ENCODE measurements at places on chromosomes 13 and 19.

DNA sequence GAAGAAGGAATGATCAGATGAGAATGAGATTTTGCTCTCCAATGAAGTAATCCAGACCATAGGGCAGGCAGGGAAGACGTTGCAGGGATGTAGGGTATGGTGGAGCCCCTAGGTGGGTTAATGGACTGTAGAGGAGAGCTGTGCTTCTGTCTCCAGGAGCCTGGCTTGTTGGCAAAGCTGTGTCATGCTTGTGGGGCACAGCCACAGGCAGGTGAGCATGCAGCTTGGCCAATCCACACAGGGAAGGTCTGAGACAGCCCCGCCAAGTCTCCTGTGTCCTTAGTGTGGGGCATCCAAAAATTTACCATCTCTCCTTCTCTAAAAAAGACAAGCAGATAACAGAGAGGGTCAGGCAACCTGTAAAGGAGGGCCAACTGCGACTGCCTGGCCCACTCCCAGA is 71.4 kb upstream of the FLT1 start:
- DNase-seq = no peak

DNA sequence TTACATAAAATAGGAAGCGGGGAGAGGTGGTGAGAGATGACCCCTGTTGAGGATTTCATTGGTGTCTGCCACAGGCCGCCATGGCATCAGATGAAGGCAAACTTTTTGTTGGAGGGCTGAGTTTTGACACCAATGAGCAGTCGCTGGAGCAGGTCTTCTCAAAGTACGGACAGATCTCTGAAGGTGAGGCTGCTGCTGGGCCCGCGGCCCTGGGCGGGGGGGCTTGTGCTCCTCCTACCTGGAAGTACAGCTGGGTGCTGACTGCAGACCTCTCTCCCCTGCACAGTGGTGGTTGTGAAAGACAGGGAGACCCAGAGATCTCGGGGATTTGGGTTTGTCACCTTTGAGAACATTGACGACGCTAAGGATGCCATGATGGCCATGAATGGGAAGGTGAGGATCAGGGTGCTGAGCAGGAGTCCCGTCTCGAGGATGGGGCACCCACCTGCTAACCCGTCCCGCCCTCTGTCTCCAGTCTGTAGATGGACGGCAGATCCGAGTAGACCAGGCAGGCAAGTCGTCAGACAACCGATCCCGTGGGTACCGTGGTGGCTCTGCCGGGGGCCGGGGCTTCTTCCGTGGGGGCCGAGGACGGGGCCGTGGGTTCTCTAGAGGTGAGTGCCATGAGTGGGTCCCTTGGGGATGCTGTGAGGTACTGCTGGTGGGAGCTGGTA is 1.9 kb downstream of the CIRBP start:
- DNase-seq = no peak

- no peak for DNase-seq
These were observed 7.0 kb upstream of the EPOR start for GRCh38 chr19:11390933-11391680.

DNA sequence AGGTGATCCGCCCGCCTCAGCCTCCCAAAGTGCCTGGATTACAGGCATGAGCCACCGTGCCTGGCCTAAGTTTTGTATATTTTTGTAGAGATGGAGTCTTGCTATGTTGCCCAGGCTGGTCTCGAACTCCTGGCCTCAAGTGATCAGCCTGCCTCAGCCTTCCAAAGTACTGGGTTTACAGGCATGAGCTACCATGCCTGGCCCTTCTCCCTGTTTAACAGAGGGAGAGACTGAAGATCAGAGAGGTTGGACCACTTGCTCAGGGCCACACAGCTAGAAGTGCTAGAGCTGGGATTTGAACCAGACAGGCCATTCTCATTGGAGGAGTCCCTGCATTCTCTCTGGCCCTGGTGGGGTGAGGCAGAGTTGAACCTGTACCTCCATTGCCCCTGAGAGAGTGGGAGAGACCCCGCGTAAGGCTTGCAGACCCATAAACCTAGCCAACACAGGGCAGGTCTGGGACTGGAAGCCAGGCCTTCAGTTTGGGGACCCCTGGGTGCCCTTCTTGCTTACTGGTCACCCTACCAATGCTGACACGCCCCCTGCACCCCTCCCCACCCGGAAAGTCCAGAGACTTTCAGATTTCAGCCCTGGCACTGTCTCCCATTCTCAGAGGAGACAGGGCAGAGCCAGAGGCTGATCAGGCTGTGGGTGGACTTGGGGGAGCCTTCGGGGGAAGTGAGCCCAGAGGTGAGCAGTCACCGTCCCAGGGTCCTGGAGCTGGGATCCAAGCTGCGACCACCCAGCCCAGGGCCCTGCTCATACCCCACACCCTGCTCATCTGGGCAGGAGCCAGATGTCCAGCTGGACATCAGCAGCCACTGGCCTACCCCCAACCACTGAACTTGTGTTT is 13.3 kb downstream of the TTYH1 start:
- no peak for DNase-seq

- no peak for DNase-seq
These were observed 944.8 kb upstream of the PCDH9 start for GRCh38 chr13:68174893-68175292.

- DNase-seq = no peak
These were observed 272.5 kb downstream of the LHFPL6 start for GRCh38 chr13:39330504-39330903.

DNA sequence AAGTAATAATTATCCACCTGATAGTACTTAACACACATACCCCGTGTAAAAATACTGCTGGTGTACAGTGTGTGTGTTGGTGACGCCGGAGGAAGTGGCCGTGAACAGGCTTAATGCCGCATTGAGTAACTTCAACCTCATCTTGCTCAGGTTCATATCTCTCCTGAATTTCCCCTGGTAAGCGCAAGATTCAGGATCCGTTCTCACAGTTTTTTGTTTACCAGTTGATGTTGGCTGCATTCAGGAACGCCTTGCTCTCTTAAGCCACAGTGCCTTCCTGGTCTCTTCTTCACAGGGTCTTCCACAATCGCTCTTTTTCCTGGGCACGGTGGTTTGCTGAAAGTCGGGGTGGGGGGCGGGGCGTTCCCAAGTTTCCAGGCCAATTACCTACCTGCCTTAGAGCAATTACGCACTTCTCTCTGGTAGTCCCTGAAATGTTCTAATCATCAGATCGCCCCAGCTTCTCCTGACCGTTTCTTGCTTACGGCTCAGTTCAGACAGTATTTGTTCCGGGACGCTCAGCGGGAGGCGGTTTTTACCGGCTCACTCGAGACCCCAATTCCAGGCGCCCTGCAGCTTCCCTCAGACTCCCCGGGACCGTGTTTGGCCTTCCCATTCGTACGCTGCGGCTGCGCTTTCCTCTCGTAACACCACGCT is 706 bp upstream of the DNAJC3 start:
- no peak for DNase-seq

- no peak for DNase-seq
These were observed 91.9 kb upstream of the MBNL2 start for GRCh38 chr13:97130190-97130589.

- DNase-seq = peak; percentile 59
These were observed 15.2 kb downstream of the UPF1 start for GRCh38 chr19:18846862-18847548.

DNA sequence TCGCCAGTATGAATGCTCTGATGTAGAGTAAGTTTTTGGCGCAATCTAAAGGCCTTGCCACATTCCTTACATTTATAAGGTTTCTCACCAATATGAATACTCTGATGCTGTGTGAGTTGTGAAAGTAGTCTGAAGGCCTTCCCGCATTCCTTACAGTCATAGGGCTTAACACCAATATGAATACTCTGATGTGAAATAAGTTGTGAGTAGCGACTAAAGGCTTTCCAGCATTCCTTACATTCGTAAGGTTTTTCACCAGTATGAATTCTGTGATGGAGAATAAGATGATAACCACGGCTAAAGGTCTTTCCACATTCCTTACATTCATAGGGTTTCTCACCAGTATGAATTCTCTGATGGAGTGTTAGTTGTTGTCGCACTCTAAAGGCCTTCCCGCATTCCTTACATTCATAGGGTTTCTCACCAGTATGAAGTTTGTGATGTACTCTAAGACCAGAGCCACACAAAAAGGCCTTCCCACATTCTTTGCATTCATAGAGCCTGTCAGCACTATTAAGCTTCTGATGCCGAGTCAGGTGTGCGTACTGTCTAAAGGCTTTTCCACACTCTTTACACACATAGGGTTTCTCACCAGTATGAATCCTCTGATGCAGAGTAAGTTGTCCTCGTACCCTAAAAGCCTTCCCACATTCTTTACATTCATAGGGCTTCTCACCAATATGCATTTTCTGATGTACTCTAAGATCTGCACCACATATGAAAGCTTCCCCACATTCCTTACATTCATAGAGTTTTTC is 14.1 kb upstream of the ZFP14 start:
- no peak for DNase-seq

GRCh38 chr19:3065675-3066357 is 3.5 kb upstream of the TLE5 start:
- no peak for DNase-seq

GRCh38 chr19:45153339-45154063 is 7.3 kb downstream of the NKPD1 start:
- no peak for DNase-seq

GRCh38 chr19:35846038-35846668 is 6.2 kb downstream of the NPHS1 start:
- no peak for DNase-seq

DNA sequence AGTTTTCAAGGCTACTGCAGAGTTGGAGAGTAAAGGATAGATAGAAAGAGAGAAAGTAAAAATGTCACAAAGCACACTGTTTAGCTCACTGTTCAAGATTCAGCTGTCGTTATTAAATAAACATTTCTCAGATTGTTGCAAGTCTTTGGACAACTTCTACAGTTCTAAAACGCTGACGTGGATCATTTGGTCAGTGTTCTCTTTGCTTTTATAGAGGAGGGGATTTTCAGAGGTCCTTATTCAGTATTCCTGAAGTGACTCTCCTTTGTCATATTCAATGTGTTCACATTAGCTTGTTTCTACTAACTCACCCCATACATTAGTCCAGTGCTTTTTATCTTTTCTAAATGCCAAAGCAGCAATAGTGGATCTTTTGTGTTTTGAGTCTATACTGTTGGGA is 154.7 kb upstream of the ARGLU1 start:
- DNase-seq = no peak

DNA sequence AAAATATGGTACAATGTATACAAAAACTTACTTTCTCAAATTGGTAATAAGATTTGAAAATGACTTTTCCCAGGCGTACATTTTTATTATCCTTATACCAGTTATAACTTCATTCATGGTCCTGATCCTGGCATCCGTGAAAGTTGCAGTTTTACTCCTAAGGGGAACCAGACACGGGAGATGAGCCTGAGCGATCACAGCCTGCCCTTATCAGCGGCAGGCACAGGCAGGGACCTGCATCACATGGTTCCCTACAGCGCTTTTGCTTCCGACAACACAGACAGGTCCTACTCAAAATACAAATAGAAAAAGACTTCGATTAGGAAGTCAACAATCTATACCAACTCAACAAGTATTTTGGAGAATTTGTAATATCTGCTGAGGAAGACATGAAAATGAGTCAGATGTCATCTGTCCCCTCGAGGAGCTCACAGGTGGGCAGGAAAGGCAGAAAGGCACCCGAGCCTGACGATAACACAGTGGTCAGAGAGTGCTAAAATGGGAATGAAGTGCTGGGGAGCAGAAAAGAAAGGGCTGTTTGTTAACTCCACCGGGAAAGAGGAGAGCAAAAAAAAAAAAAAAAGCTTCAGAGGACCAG is 93.4 kb downstream of the ABCC4 start:
- no peak for DNase-seq

DNA sequence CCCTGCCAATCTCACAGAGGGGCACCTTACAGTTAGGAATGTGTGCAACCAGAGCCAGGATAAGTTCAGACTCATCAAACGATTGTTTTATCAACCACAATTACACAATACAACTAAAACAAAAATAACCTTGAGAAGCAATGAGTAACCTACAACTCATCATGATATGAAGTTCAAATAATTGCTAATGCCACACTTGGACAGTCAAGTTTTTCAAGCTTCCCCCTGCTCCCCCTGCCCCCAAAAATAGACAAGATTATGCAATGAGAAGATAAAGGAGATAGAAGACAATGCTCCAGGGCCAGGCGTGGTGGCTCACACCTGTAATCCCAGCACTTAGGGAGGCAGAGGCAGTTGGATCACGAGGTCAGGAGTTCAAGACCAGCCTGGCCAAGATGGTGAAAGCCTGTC is 13.6 kb upstream of the KPNA3 start:
- no peak for DNase-seq

DNA sequence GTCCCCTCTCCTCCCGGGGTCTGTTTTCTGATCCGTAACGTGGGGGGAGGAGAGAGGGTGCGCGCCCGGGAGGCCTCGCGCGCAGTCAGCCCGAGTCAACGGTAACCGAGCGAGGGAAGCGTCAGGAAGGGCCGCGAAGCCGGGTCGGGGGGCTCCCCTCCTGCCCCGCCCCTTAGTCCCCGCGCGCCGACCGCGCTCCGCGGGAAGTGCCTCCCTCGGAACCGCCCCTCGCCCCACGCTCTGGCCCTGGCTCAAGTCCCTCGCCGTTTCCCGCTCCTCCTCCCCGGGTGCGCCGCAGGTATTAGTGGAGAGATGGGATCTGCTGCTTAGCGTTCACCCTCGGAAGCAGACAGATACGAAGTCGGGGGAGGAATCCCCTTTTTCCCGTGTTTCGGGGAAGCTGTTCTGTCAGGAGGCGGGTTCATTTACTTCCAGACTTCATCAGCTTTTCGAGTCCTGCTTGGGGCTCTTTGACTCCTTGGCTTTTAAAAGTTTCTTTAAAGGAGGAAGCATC is 770 bp downstream of the HNRNPM start:
- peak; percentile 18 for DNase-seq

- DNase-seq = no peak
These were observed 45.3 kb upstream of the PCDH9 start for GRCh38 chr13:67275351-67275960.

DNA sequence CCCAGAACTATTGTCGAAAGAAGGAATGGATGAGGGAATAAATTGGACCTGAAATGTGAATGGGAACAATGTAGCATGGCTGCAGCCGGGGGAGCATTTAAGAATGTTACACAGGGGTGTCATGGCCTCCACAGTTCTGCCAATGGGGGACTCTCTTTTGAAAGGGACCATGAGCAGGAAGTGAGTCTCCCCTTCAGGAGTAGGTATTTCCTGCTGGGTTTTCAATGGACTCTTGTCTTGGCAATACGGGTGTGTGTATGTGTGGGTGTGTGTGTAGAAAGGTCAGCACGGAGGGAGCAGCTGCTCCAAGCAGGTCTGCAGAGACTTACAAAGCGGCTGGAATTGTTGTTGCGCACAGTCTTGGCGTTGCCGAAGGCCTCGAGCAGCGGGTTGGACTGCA is 24.4 kb downstream of the MYO1F start:
- no peak for DNase-seq

Measured in activated T-cell treated with anti-CD3 and anti-CD28 coated beads for 1 hour (primary cell).